ENCODE measurements at places on chromosomes 13 and 19.
A peak's percentile ranks its signal among the peaks of the same experiment; 100 is the strongest.

DNA sequence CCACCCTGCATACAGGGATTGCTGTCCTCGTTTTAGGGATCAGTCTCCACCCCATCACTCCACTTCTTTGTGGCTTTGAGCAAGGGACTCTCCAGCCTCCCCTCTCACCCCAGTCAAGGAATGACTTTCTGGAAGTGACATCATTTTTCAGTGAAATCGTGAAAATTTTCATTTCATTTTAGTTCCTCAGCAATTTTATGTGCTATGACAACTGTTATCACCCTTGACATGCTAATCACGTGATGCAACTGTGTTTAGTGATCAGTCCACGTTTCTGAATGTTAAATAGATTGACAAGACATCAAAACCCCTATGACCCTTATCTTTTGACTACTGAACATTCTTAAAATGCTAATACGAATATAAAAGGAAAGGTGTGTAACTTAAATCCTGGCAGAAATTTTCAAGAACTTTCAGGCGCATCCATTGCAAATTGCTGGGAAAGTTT, 8.0 kb downstream of the C19orf81 start:
- DNase-seq: no peak

DNA sequence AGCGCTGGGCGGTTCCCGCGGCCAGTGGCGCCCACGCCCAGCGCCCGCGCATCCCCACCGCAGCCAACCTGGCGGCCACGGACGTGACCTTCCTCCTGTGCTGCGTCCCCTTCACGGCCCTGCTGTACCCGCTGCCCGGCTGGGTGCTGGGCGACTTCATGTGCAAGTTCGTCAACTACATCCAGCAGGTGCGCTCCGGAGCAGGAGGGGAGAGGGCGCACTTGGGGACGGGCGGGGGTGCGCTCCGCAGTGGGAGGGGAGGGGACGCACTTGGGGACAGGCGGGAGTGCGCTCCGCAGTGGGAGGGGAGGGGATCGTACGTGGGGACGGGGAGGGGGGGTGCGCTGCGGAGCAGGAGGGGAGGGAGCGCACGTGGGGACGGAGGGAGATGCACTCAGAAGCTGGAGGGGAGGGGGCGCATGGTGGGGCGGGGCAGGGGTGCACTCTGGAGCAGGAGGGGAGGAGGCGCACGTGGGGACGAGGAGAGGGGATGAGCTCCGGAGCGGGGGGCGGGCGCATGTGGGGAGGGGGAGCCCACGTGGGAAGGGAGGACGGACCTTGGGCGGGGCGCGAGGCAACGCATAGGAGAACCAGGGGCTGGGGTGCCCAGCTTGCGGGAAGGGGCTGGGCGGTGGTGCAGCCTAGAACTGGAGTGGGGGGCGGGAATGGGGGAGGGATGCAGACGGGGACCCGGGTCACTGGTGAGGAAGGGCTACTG, 1.5 kb downstream of the KISS1R start:
- DNase-seq: no peak

GRCh38 chr13:58238972-58239773, 607.6 kb downstream of the PCDH17 start:
- no peak for DNase-seq

DNA sequence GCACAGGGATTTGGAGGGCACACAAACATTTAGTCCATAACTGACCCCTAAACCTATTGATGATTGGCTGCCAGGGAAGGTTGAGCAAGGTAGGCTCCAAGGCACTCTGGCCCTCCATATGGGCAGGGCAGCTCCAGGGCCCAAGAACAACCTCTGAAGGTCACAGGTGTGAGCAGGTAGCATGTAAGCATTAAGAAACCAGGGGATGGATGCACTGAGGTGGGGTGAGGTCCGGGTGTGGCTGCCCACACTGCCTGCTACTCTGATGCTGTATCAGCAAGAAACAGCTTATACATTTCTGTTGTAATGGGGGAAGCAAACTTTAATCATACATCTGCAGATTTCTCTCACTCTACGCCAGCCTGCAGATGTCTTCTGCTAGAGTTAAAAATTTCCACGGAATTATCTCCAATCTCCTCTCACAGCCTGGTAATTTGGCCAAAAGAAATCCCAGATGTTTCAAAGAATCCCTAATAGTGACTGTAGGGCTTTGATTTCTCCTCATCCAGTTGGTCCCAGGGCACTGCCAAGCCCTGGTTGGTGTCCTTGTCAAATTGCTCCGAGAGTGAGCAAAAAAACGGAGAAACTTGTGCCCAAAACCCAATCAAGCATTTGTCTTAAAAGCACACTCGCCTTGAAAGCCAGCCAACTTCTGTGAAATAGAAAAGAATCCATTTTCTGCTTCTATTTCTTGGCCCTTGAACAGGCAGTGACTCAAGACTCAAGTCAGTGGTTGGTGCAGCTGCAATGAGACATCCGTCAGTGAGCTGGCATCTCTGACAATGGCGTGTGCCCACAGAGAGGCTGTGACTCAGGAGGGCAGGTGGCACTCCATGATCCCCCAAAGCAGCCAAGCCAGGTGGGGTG, 72.5 kb upstream of the MRI1 start:
- no peak for DNase-seq

DNA sequence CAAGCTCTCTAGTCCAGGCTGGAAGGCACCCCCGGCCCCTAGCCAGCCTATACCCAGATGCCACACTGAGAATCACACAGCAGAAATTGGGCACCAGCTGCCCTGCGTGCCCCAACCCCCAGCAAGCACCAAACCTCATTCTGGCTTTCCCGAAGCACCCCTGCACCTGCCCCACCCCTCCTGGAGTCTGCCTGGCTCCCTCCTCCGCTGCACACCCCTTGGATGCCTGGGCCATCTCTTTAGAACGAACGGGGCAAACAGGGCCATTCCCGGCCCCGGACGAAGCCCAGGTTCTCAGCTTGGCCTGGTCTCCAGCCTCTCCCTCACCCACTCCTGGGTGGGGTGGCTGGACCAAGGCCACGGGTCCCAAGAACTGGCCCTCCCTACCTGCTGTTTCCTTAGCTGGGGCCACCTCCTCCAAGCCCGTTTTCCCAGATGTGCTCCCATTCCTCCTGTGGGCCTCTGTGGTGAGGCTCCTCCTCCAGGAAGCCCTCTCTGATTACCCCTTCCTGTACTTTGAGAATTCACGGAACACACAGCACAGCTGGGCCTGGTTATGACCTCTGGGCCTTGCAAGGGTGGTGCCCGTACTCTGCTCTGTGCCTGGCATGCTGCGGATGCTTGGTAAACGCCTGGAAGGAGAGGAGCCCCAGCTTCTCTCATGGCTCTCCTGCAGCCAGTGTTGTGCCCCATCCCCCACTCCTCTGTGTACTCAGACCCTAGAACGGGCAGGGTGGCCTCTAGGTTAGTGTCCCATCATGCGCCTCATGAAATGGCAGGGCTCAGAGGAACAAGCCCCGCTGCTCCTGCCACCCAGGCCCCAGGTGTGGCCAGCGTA, 21.4 kb downstream of the CEBPG start:
- DNase-seq: no peak

- no peak for DNase-seq
These were observed 209.7 kb downstream of the SPRY2 start for GRCh38 chr13:80131204-80131603.

GRCh38 chr13:59680429-59681024, 483.2 kb downstream of the DIAPH3 start:
- DNase-seq: no peak

- peak; percentile 34 for DNase-seq
These were observed 8.6 kb downstream of the ISOC2 start for GRCh38 chr19:55452749-55453346.

DNA sequence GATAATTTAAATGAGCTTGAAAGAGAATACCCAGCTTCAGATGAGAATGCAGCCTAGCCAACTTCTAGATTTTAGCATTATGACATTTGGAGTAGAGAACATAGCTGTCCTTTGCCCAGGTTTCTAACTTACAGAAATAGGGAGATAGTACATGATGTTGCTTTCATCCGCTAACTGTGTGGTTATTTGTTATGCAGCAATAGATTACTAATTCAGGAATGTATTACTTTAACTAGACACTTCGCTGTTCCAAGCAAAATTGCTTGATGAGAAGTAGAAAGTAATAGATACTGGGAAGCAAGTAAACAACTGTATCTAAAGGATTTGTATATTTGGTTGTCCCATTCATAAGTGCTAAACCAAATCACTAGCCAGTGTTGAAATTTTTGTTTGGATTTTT, 790.9 kb upstream of the PRR20A start:
- no peak for DNase-seq

- DNase-seq: no peak
These were observed 183.6 kb upstream of the EDNRB start for GRCh38 chr13:78102121-78102677.

GRCh38 chr19:40831502-40832430, 18.5 kb downstream of the CYP2A6 start:
- no peak for DNase-seq

DNA sequence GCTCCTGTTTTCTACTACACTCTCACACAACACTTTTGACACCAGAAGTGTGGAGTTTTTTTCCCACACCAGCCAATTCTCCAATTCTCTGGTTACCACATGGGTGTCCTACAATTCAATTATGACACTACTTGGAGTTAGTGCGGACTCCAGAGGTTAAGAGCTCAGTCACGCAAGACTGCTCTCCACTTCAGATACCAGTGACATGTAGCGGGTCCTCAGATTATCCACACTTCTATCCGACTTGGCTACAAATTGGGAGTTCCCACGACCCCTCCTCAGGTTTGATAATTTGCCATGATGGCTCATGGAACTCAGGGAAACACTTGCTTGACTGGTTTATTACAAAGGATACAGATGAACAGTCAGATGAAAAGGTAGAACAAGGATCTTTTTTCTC, 32.9 kb downstream of the PAN3 start:
- no peak for DNase-seq

- no peak for DNase-seq
These were observed 106.1 kb downstream of the RGCC start for GRCh38 chr13:41563341-41563983.

- DNase-seq: no peak
These were observed 80.0 kb upstream of the FREM2 start for GRCh38 chr13:38606699-38607535.

DNA sequence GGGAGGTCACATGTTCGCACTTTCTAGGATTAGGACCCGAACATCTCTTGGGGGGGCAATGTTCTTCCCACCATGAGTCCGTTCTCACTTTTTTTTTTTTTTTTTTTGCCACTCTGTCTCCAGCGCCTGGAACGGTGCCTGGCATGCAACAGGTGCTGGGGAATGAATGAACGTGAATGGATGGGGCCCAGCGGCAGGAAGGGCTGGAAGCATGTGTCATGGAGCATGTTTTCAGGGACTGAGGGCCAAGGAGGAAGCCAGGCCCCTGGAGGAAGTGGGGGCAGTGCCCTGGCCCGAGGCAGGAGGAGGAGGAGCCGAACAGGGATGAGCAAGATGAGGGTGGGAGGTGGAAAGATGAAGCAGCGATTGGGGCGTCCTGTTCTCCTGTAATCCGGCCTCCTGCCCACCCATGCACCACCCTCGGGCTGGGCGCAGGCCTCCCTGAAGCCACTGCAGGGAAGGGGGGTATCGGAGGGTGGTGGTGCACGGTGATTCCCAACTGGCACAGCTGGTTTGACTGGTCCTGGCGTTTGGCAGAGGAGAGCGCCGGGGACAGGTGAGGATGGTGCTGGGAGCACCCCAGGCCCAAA, 8.8 kb upstream of the SULT2B1 start:
- DNase-seq: no peak

GRCh38 chr13:38826182-38826813, 139.4 kb downstream of the FREM2 start:
- no peak for DNase-seq

DNA sequence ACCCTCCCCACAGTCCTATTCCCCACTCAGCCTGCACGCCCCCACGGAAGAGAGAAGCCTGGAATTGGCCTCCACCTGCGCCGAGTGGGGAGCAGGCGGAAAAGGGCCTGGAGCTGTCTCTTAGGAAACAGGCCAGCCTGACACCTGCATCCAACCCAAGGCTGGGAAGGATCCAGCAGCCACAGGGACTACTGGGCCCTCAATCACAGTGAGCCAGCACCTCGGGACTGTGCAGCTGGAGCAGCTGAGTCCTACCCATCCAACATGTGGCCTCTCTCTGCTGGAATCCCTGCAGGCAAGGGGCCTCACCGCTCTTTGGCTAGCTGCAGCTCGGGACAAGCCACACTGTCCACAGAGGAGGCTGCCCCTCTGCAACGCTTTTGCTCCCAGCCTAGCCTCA, 8.3 kb upstream of the EPHX3 start:
- DNase-seq: no peak

DNA sequence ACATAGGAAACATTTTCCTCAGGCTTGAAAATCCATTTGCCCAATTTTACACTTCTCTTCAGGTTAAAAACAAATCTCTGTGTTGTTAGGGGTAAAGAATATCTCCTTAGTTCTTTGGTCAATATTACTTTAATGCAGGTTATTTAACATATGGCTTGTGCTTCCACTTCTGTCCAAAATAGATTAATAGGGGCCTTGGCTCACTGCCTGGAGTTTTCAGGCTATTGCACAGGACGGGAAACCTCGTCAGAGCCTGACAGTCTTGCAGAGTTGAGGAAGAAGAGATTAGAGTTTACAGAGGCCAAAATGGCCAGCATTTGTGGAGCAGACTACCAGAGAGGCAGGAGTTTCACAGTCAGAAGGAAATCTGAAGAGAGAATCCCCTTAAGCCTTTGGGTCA, 863.9 kb upstream of the GPC6 start:
- DNase-seq: no peak

DNA sequence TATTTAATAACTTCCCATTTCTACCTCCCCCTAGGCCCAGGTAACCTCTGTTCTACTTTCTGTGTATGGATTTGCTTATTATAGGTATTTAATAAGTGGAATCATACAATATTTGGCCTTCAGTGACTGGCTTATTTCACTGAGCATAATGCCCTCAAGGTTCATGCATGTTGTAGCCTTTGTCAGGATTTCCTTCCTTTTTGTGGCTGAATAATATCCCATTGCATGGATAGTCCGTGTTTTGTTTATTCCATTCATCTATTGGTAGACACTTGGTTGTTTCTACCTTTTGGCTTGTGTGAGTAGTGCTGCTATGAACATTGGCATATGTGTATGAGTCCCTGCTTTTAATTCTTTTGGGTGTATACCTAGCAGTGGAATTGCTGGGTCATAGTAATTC, 9.4 kb downstream of the HNRNPM start:
- no peak for DNase-seq

GRCh38 chr19:33497778-33498175, 23.8 kb downstream of the PEPD start:
- DNase-seq: no peak

GRCh38 chr19:33052352-33052972, 12.2 kb downstream of the RHPN2 start:
- DNase-seq: no peak

DNA sequence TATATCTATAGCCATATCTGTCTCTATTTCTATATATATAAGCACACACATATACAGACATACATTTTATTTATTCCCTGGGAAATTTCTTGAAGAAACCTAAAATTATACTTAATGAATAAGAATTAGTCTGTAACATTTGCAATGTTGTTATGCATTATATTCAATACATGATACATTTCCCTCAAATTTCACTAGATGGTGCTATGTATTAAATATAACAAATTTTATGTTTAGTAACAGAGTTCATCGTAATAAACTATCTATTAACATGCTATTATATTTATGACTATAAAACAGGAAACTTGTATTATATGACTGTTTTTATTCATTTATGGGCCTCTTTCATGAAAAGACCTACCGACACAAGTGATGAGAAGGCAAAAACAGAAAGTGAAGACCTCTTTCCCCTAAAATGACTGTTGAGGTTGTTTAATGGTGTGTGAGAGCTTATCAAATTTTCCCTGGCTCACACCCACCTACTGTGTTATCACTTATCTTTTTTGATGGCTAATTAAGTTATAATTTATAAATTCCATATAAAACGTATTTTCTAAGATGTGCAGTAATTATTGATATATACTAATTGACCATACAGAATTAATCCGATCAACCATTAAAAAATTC, 881.9 kb downstream of the SLITRK6 start:
- DNase-seq: no peak

Measured in activated naive CD4-positive, alpha-beta T cell treated with Interleukin-2 at 50 U/mL for 16 hours (primary cell).